Activated CD4-positive, alpha-beta T cell treated with anti-CD3 and anti-CD28 coated beads, Interleukin-2, amount 50 U/mL, for 4 hours (primary cell): ENCODE measurements at places on chromosomes 5 and 9.
A peak's percentile ranks its signal among the peaks of the same experiment; 100 is the strongest.

DNA sequence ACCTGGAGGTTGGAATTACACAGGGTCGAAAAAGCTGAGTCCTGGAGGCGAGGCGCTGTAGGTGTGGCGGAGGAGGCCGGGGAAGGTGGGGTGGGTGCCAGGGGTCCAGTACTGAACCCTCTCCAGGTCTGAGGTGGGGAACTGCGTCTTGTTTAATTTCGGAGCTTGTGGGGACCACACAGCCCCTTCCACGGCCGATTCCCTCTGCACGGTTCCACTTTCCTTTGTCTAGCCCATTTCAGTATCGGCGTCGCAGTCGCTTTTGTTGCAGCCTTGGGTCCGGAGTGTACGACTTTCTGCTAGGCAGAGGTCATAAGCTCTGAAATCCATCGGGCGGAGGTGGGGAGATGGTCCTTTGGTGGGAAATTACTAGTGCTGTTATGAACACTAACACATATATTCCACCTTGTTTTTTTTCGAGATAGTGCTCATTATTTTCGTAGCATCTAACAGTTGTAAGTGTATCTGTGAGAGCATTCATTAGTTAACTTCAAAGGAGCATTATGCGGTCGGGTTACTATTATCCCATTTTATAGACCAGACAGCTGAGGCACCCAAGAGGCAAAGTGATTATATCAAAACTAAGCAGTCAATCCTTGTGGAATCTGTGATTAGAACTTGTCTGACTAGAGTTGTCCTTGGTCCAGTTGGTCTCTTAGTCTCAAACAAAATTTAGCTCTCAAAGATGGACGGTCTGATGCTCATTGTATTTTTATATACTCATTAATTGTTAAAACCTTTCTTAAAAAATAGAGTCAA is 737 bp downstream of the RNF180 start:
- no peak for DNase-seq

- DNase-seq, result no peak
Measured at GRCh38 chr5:134541736-134542376, 16.4 kb downstream of the JADE2 start.

GRCh38 chr5:16744164-16744880 is 127.5 kb upstream of the RETREG1 start:
- no peak for DNase-seq

- no peak for DNase-seq
Measured at GRCh38 chr5:172115541-172115982, 72.5 kb downstream of the STK10 start.

- DNase-seq, result no peak
Measured at GRCh38 chr9:121298016-121298538, 30.1 kb downstream of the GSN start.

- DNase-seq, result no peak
Measured at GRCh38 chr5:97559827-97560598, 377.0 kb upstream of the RIOK2 start.

DNA sequence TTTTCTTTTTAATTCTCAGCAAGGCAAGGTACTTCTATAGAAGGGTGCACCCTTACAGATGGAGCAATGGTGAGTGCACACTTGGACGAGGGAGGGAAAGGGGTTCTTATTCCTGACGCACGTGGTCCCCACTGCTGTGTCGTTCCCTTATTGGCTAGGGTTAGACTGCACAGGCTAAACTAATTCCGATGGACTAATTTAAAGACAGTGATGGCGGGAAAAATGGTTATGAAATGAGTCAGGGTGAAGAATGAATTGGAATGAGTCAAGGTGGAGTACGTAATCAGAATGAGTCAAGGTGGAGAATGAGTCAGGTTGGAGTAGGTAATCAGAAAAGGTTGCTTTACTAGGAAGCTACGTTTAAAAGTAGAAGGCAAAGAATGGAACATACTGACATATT is 2.1 kb upstream of the HMGCS1 start:
- DNase-seq, result no peak

- DNase-seq, result no peak
Measured at GRCh38 chr9:128690684-128691034, 1.6 kb downstream of the SET start.

DNA sequence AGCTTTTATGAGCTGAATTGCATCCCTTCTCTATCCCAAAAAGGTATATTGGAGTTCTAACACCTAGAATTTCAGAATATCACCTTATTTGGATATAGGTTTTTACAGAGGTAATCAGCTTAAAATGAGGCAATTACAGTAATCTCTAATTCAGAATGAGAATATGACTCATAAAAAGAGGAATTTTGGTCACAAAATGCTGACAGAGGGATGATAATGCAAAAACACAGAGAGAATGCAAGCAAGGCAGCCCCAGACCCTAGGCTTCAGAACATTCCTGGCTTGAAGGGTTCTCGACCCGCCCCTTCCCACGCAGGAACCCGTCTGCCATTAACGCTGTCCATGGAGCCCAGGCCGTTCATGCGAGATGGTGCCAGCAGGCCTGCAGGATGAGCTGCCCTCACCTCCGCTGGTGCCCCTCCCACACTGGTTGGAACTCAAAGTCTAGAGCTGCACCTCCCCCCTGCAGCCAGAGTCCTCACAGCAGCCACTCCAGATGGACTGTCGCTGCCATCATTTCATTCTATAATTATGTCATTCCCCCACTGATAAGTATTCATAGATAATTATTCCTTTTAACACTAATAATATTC is 1173.4 kb upstream of the ACO1 start:
- DNase-seq, result no peak

- no peak for DNase-seq
Measured at GRCh38 chr5:137595396-137596079, 96.4 kb upstream of the SPOCK1 start.

DNA sequence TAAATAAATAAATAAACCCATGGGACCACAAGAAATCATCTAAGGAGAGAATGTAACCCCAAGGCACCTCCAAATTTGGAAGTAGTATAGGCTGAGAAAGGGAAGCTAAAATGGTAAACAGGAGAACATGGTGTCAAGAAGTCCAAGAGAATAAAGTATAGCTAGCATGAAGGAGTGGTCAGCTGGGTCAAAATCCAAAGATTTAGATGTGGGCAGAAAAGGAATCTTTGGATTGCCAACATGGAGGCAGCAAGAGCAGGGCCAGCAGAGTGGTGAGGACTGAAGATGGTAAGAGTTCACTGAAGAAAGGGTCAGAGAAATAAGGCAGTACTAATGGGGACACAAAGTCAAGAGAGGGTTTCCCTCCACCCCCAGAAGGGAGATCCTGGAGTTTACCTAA is 53.0 kb downstream of the TSSK1B start:
- no peak for DNase-seq

DNA sequence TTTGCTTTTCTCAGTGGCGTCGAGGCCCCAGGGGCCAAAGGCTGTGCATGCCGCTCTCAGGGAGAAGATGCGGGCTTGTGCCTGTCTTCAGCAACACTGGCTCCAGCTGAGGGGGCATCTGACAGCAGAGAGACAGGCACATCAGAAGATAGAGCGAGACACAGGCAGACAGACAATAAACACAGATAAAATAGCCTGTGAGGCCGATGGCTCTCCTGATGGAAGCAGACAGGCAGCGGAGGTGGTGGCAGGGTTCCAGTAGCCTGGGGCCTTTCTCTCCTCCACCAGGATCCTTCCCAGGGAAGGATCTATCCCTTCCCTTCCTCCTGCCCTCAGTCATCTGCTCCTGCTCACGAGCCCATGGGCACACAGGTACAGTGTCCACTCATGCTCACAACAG is 16.6 kb upstream of the UNC5A start:
- DNase-seq, result no peak

DNA sequence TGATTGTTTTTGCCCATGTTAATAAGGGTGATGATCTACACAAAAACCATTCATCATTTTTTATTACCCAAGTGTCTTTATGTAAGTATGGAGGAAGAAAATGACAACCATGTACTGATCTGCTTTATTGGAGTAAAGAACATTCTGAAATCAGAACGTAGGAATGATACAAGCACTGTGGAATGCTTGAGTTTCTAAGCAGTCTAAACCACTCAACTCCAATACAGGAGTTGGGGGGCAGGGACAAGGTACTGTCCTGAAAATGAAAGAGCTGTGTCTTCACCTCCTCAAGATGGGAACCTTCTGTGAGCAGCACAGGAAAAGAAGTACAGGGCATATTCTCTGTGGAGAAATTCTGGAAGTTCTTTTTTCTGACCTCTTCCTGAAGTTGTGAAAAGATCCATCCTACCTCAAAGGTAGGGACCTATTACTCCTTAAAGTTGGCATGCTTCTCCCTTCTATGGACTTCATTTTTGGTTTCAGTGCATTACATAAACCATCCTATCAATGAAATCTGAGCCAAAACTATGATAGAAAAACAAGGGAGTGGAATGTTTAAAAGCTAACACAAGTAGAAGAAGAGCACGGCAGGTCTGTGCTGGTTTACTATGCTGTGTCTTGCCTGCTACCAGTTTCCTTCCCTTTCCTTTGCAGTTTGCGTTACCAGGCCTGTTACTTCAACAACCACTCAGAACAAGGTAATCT is 202.6 kb downstream of the SEMA5A start:
- DNase-seq, result no peak

DNA sequence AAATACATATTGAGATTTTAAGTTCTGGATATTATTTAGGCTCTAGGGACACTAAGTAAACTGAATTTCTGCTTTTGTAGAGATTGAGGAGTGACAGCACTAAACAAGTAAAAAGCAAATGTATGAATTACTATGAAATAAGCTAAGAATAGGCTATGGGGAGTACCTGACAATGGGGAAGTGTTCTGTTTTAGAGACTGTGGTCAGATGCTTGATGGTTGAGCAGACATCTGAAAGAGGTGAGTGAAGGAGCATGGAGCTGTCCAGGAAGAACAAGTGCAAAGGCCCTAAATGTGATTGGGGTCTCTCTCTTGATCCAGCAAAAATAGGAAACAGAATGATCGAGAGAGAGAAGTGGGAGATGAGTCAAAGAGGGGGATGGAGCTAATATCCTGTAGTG is 111.7 kb downstream of the JAKMIP2 start:
- DNase-seq, result no peak

DNA sequence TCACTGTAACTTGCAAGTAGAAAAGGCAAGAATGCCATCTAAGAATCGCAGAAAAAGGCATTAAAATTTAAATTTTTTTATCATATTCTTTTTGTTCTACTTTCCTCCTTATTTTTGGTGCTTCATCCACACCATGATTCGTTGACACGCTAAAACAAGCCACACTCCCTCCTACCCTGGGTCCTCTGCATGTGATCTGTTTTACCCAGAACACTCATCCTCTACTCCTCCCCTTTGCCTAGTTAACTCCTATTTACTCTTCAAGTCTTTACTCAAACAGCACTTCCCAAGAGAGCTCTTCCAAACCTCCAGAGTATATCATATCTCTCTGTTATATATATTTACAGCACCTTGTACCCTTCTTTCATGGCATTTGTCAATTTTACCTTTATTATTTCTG is 61.4 kb upstream of the SRP19 start:
- DNase-seq, result no peak

- no peak for DNase-seq
Measured at GRCh38 chr5:40869384-40869783, 28.2 kb downstream of the CARD6 start.

DNA sequence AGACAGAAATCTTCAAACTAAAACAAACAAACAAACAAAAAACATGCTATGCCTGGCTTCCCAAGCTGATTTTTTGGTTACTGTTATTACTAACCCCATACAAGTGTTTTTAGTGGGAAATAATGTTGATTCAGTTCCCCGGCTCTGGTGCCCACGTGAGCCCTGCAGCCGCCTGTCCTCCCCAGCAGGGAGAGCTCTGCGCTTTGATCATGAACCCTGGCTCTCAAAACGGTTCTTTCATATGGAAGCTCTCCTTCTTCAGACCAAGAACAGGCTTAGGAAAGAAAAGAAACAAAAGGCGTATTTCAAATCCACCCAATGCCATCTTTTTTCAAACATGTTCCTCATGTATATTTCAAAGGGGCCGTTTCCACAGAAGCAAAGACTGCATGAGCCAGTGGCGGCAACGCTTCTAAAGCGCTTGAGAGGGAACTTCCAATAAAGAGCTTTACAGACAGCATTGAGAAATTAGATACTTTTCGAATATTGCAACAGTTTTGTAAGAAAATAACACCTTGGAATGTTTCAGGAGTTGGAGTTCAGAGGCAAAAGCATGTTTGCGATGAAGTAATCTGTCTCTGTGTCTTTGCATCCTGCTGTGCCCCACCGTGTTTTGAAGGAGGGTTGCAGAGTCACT is 74.8 kb downstream of the ICE1 start:
- DNase-seq, result peak; percentile 2

- DNase-seq, result no peak
Measured at GRCh38 chr9:74444369-74444768, 52.8 kb upstream of the RORB start.

GRCh38 chr9:2623288-2624050 is 1.9 kb downstream of the VLDLR start:
- no peak for DNase-seq

- DNase-seq, result no peak
Measured at GRCh38 chr9:121658166-121658565, 6.7 kb downstream of the DAB2IP start.

GRCh38 chr9:130020618-130021017 is 22.4 kb downstream of the FNBP1 start:
- DNase-seq, result no peak

- DNase-seq, result no peak
Measured at GRCh38 chr5:17218353-17219005, 1.0 kb downstream of the BASP1 start.

DNA sequence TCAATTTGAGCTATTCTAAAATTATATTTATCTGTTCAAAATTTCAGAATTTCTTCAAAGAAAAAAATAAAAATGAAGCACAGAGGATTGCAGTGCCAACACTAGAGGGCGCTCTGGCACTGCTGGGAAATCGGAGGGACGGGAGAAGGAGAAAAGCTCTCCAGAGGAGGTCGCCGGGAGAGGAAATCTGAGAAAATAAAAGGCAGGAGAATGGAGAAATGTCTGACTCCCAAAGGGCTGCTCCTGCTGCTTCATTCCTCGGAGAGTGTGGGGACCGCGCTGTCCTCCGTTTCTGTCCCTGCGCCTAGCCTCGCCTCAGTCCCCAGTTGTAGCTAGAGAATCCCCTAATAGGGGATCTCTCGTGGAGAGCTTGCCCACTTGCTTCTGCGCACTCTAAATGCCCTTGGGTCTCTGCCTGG is 40.0 kb upstream of the ARSB start:
- DNase-seq, result peak; percentile 38

- DNase-seq, result no peak
Measured at GRCh38 chr9:112757282-112757883, 6.8 kb downstream of the SNX30 start.

GRCh38 chr5:131019601-131020315 is 145.3 kb downstream of the HINT1 start:
- DNase-seq, result no peak

DNA sequence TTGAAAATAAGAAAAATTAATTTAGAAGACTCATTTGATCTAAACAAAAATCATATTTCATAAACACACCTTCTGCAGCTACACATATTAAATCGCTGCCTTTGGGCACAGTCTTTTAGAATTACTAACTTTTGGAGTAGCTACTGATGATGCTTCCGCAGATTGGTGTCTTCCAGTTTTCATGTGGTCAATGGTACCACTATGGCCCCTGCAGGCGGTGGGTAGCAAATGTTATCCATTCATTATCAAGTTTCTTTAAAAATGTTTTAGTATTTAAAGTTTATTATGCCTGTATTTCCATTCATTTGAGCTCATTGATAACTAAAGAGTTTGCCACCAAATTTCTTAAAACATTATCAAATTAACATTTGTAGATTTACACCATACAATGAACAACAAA is 122.9 kb upstream of the GRAMD2B start:
- DNase-seq, result no peak
